ENCODE measurements at places on chromosomes 5 and 9. TPM values are rescaled to one million over a fixed set of nuclear protein-coding genes. Genes with fewer than 3 reads are reported as not detected.

GRCh38 chr5:149392718-149393117 is 13.6 kb upstream of the IL17B start:
- DNase-seq: no peak

DNA sequence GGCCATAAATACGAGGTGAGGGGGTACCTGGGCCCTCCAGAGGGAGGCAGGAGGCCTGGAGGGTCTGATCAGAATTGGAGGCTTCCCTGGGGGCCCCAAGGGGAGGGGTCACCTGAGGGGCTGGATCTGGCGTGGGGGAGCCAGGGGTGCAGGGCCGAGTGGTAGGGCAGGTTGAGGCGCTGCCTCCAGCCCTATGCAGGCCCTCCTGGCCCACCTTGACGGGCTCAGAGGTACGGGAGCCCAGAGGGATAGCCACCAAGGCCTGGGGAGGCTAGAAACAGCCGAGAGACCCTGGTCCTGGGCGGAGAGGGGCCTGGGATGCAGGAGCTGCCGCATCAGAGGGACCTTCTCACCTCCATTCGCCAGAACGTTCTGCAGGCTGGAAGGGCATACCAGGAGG is 24.3 kb downstream of the LHX3 start:
- DNase-seq: no peak

Gene PGM5
- total RNA-seq: 48.6 TPM

Gene SOHLH1
- not detected for total RNA-seq

Gene EXD3
- 36.4 TPM for total RNA-seq

- DNase-seq: no peak
Measured at GRCh38 chr5:61252643-61252925, 79.5 kb upstream of the ZSWIM6 start.

Gene PCDHB10
- 0.17 TPM for total RNA-seq

GRCh38 chr5:99936911-99937310 is 598.3 kb upstream of the FAM174A start:
- no peak for DNase-seq

DNA sequence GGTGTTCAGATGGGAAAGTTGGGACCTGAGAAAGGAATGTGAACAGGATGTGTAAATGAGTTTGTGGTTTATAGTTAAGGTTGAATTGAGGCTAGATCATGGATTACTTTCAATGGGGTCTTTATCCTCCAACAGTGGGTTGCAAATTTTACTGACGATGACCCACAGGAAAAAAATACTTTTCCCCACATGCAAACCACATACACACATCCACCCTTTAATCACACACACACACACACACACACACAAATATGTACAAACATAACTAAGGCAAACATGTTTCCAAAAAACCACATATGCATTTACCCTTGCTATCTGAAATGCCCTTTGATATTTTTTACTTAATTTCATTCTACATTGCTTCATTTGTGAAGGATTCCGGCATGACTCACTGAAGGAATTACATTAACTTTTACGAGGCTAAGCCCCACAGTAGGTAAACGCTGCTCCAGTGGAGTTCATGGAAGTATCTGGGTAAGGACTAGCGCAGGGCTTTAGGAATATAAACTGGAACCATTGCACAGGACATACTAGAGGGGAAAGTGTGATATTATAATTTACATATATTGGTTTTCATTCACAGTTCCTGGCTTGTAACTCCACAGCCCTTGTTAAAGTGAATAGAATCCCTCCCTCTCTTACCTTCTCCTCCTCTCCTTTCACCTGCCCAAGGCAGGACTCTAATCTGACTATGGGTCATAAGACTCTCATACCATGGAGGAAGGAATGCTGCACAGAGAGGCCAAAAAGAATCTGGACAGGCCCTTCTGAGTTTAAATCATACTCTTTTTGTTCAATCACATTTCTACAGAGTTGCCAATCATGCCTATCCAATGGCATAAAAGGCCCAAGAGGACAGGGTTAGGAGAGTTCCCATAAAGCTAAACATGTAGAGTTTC is 8.5 kb upstream of the SPEF2 start:
- peak; percentile 52 for DNase-seq

Gene PCSK5
- total RNA-seq: 36.7 TPM

DNA sequence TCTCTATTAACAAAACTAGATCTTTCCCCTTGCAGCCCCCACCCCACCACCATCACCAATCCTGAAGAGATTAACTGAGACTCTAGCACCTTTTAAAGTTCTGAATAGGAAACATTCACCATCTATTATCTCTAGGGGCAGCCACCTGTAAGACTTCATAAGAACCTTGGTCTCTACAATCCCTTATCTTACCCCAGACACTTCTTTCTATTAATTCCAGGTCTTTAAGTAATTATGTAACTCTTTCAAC is 180.2 kb upstream of the FBXL17 start:
- no peak for DNase-seq

DNA sequence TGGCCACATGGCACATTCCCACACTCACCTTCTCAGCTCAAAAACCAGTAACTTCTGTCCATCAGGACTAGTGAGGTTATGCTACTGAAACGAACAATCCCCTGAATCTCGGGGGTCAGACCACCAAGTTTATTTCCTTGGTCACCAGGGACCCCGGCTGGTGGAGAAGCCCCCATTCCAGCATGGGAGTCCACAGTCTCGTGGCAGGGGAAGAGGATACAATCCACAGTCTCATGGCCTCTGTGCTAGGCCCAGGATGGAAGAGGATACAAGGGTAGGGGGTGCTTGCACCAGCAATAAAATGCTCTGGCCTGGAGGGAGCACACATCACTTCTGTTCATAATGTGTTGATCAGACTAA is 7.4 kb upstream of the CARD19 start:
- DNase-seq: peak; percentile 16

DNA sequence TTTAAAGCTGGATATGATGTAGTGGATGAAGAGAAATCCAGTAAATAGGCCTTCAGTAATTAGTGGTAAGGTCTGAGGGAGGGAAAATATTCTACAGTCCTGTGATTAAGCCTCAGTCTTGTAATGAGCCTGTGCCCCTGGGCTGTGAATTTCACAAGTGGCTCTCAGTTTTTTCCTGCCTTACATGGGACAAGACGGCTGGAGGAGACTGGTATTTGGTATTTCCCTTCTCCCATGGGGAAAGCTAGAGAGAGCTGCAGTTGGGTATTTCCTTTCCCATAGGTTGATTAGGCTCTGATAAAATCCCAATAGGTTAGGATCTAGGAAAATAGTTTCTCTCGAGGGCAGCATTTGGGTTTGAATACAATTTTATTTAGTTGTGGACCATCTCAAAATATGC is 62.2 kb upstream of the GNA14 start:
- no peak for DNase-seq

Gene PHYHD1
- 1.8 TPM for total RNA-seq
